Endodermal cell (in vitro differentiated cells): ENCODE measurements at places on chromosomes 1 and 21.
A peak's percentile ranks its signal among the peaks of the same experiment; 100 is the strongest.

DNA sequence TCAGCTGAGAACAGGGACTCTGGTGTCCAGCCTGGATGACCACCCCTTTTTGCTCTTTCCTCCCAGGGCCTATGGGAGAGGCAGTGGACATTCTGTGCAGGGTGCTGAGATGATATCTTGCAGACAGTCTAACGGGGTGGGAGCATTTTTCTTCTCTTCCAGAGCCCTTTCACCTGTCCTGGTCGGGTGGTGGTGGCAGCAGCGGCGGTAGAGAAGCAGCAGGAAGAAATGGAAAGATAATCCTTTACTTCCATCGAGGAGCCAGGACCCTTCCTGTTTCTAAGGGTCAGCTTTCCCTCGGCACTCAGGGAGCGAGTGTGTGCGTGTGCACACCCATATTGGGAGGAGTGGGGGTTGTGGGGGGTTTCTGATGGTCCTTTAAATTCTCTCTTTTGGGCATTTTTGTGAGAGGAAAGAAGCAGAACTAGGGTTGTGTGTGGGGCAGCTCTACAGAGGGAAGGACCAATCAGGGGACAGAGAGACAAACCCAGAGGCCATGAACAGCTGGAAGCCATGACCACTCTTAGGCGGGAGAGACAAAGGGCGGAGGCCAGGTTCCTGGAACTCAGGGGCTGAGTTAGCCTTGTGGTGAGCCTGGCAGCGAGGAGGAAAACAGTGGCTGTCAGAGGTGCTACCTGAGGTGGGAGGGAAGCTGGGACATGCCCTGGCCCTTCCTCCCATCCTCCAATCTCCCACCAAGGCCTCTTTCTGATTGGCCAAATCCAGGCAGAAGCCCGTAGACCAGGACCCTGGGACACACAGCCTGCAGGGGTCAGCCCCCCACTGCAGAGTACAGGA lies 31.2 kb upstream of the CSF3R start:
- peak; percentile 63 for DNase-seq

- DNase-seq: peak; percentile 49
Measured at GRCh38 chr1:169288011-169288414, 79.6 kb downstream of the NME7 start.

DNA sequence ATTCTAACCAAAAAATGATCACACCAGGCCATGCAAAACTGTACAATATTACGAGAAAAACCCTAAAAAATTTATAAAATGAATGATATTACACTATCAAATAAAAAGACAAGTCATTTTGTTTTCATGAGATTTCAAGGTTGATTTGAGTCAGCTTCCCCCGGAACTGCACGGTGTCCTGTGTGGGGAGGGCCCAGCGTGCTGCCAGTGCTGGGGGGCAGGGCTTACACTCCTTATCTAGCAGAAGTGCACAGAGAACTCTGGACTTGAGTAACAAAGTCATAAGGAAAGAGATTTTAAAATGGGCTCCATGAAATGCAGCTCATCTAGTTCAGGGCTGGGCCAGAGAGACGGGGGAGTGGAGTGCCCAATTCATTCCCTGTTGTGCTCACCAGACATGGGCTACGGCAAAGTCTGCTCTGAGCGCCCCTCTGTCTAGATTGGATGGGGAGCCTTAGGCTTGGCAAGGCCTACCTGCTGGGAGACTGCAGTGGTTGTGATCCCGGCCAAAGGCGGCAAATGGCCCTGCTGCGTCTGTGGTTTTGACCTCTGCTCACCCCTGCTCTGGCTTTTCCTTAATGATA lies 50.1 kb downstream of the COQ8A start:
- DNase-seq: no peak

- DNase-seq: no peak
Measured at GRCh38 chr21:31360717-31361116, 16.7 kb upstream of the TIAM1 start.

- DNase-seq: no peak
Measured at GRCh38 chr1:227846265-227846858, 30.9 kb downstream of the PRSS38 start.

- DNase-seq: no peak
Measured at GRCh38 chr1:67429011-67429527, 1.1 kb downstream of the SERBP1 start.

- no peak for DNase-seq
Measured at GRCh38 chr1:158285756-158286241, 3.9 kb upstream of the CD1C start.

GRCh38 chr1:57369889-57370288 lies 54.0 kb downstream of the DAB1 start:
- DNase-seq: no peak

GRCh38 chr21:15051644-15052458 lies 12.9 kb downstream of the NRIP1 start:
- no peak for DNase-seq

DNA sequence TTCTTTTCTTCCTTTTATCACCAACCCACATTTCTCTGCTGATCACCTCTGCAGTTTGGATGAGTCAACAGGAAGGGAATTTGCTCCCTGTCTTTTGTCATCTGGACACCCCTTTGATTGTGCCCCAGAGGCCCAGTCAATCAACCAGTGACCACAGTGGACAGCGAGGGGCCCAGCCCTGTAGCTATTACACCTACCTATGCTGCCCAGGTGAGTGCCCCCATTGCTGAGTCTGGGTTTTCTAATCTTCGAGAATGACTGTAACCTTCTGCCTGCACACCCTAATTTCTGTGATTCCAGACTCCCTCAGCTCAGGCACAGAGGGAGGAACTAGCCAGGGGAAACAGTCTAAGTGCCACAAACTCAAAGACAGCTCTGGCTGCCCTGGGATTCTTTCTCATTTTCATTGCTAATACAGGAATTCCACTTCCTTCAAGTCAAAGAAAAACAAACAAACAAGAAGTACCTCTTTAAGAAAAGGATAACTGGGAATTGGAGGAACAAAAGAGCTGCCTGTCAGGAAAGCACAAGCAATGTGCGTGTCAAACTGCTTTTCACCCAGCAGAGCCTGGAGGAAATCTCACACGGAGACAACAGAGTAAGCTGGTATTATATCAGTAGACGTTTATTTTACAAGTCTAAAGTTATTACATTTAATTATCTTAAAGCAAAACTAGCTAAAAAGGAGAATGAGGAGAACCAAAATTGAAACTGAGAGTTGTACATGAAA lies 311.1 kb downstream of the AJAP1 start:
- DNase-seq: peak; percentile 55

DNA sequence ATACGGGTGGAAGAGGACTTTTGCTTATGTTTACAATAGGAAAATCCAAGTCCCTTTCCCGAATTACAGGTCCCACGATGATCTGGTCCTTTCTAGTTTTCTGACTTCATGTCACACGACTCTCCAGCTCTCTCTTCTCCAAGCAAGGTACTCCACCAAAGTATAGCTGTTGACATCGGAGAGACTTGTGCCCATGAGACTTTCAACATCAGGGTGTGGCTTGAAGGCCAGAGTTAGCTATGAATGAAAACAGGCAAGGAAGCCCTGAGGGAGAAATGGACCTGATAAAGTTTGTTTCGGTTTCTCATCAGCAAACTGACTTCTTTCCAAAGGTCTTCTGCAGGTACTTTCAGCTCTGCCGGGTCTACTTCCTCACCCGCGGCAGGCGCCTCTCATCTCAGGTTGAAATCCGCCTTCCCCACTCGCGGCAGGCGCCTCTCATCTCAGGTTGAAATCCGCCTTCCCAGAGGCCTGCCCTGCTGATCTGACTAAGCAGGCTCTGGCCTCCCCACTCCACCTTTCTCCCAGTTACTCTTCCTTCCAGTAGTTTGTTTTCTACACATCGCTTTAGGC lies 2.1 kb upstream of the PER3 start:
- no peak for DNase-seq

DNA sequence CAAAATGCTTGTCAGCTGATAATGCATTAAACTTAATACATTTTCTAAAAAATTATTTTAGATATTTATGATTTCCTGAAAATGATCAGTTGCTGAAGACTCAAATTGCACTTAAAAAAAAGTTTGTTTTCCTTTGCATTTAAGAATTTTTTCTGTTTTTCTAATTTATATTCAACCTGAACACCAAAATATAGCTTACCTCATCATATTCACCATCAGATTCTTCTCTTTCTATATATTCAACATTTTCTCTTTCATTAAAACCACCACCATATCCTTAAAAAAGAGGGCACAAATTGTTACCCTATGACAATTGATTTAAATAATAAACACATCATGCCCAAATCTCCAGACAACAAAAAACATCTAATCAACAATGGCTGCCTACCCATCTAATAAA lies 8.6 kb downstream of the ZRANB2 start:
- no peak for DNase-seq

DNA sequence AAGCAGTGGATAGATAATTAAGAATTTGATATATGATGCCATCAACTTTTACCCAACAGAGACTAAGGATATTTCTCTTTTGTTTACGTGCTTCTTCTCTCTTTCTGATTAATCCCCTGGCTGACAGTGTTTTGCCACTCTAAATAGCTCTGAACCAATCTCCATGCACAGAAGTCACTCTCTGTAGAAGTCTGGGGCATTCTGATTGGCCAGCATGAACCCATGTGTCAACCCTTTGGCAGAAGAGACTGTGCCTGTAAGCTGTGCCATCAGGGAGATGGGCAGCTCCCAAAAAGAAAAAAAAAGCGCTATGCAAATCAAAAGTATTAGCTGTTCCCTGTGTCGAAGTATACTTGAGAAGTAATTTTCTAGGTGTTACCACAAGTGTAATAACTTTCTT lies 34.1 kb upstream of the NRIP1 start:
- DNase-seq: no peak
